ENCODE measurements at places on chromosomes 16 and 17.

GRCh38 chr16:57742543-57742942 is 7.0 kb downstream of the KATNB1 start:
- DNase-seq, result no peak

DNA sequence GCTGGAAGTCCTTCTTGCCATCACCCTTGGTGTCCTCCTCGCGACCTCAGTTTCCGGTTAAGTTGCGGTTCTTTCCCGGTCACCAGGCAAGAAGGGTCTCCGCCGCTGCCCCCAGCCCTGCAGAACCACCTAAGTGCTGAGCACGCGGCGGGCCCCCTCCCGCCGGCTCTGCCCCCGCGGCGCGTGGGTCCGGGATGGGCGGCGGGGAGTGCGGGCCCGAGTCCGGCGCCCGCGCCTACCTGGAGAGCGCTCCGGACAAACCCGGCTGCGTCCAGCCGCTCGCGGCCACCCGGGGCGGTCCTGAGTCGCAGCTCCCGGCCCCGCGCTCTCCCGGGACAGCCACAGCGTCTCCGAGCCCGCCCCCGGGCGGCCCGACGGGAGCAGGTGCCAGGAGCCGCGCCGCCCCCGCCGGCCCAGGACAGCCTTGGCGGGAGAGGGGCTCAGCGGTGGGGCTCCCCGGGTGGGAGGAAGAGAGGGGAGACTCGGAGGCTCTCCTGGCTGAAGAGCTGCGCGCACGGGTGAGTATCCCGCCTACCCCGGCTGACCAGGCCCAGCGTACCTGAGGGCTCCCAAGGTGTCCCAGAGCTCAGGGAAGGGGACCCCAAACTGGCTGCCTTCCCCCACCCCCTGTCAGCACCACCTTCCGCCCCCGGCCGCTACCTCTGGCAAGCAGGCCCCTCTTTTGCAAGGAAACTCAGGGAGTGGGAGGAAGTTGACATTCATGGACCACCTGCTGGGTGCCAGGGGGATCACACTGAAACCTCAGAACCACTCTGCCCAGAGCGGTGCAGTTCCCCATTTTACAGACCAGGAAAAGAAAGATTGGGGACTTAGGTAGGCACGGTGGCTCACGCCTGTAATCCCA is 22.2 kb upstream of the C17orf113 start:
- DNase-seq, result peak; percentile 57

GRCh38 chr16:24729951-24730815 is 732 bp downstream of the TNRC6A start:
- DNase-seq, result peak; percentile 53

DNA sequence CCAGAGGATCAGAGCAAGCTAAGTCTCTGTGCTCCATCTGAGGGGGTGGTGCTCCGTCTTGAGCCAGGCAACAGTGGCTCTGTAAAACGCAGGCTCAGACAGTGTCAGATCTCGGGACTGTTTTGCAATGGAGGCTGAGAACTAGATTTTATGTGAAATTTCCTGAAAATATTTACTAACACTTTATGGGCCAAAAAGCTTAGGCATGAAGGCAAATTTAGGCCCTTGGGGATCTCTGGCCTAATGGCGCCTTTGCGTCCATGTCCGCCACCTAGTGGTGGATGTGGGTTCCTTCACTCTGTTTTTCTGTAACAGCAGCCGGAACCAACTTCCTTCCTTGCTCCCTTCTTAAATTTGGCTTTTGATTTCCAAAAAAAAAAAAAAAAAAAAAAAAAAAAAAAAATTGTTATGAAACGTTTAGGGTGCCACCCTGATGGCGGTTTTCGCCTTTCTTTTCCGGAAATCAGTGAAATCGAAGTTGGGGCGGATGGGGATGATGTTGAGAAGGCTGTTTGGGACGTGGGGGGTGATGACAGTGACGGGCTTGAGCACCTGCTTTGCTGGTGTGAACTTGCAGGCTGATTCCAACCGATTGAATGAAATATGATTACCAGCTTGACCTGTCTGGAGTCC is 14.0 kb upstream of the ELAC2 start:
- peak; percentile 82 for DNase-seq

GRCh38 chr17:66533572-66533971 is 231.2 kb downstream of the PRKCA start:
- DNase-seq, result no peak

DNA sequence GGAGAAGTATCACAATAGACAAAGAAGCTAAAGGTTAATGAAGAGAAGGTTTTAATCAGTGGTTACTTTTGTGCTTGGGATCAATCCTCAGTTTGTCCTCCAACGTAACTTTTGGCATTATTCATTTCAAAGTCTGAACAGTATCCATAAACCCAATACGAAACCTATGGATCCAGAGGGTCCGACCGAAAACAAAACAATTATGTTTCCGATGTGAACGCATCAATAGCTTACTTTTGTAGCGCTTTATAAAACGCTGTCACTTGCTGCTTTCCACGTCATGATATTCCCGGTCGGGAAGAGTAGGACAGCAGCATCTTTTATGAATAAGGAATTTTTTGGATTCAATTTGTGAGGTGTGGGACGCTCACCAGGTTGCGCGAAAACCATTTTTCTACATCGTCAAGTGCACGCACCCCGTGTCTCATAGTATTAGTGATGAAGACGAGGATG is 383.8 kb downstream of the ZFHX3 start:
- DNase-seq, result no peak

- no peak for DNase-seq
These were observed 135.0 kb downstream of the GSG1L start for GRCh38 chr16:27928542-27928941.

- no peak for DNase-seq
These were observed 191.2 kb upstream of the KIF2B start for GRCh38 chr17:53631486-53631885.

- DNase-seq, result no peak
These were observed 32.9 kb upstream of the TOB1 start for GRCh38 chr17:50899005-50899460.

DNA sequence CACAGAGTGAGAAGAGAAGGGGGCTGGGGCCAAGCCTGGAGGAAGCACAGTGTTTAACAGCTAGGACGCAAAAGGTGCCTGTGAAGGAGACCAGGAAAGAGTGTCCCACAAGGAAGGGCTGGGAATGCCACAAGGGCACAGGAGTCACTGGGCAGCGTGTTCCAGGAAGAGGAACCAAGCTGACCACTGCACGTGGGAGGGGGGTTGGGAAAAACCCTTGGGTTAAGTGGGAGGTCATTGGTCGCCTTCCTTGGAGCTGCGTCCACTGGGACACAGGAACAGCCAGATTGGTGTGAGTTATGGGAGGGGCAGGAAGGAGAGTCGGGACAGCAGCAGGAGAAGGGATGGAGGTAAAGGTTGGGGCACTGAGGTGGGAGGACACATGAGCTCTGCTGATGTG is 12.9 kb downstream of the TTYH2 start:
- DNase-seq, result no peak

- peak; percentile 68 for DNase-seq
These were observed 981 bp downstream of the KCNH4 start for GRCh38 chr17:42179911-42180410.

DNA sequence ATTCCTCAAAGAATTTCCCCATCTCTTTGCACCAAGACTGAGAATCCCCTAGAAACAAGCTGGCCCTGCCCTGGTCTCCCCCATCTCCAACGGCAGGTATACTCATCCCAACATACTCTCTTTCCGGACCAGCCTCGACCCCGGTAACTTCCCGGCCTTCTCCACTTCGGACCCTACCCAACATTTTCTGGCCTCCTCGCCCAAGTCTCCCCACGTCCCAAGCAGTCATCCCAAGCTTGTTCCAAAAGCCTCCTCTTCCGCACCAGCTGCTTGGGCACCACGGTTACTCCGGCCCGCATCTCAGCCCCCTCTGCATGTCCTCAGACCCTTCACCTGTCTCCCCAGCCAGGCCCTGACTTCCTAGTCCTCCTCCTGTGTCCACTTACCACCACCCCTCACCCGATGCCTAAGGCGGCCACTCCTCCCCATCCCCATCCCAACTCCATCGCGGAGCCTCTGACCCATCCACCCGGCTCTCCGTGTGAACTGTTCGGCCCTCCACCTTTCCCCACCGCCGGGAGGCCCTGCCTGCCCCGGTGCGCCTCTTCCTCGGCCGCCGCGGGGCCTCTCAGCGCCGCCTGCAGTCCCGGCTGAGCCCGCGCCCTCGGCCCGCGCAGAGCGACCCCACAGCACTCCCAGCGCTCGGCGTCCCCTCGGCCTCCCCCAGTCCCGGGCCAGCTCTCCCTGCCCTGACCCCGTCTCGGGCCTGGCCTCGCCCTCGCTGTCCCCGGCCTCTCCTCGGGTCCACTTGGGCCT is 994 bp downstream of the PITPNA start:
- peak; percentile 63 for DNase-seq

- DNase-seq, result no peak
These were observed 7.0 kb downstream of the PDF start for GRCh38 chr16:69323415-69323814.

DNA sequence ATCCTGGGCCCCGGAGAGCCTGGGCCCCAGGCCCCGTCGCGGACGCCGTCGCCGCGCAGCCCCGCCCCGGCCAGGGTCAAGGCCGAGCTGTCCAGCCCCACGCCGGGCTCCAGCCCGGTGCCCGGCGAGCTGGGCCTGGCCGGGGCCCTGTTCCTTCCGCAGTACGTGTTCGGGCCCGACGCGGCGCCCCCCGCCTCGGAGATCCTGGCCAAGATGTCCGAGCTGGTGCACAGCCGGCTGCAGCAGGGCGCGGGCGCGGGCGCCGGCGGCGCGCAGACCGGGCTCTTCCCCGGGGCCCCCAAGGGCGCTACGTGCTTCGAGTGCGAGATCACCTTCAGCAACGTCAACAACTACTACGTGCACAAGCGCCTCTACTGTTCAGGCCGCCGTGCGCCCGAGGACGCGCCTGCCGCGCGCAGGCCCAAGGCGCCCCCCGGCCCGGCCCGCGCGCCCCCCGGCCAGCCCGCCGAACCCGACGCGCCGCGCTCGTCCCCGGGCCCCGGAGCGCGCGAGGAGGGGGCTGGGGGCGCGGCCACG is 36.8 kb upstream of the ZC3H18 start:
- DNase-seq, result no peak

DNA sequence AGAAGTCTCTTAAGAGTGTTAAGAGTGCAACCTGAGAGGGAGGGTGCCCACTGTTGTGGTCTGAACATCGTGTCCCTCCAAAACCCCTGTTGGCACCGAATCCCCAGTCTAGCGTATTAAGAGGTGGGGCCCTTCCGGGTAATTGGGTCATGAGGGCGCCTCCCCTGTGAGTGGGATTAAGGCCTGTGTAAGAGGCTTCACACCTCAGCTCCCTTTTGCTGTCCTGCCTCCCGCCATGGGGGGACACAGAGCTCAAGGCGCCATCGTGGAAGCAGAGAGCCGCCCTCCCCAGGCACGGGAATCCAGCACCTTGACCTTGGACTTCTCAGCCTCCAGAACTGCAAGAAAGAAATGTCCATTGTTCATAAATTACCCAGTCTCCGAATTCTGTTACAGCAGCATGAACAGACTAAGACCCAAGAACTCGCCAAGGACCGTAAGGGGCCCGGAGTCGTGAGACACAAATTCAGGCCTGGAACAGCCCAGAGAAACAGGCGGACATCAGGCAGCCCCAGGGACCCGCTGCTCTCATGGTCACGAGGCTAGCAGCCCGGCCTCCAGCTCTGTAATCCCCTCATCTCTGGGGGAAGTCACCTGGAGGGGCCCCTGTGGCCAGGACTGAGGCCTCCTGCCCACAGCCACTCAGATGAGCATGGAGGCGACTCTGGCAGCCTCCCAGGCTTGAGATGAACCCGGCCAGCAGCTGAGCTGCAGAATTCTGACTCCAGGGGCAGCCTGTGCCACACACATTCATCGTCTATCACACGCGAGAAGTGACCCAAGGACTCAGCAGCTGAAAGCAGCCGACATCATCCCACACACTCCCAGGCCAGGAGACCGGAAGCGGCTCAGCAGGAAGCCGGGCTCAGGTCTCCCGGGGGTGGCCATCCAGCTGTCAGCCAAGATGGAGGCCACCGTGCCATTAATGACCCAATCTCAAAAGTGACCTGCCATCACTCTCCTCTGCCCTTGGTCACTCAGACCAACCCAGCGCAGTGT is 12.8 kb upstream of the CHMP6 start:
- no peak for DNase-seq

DNA sequence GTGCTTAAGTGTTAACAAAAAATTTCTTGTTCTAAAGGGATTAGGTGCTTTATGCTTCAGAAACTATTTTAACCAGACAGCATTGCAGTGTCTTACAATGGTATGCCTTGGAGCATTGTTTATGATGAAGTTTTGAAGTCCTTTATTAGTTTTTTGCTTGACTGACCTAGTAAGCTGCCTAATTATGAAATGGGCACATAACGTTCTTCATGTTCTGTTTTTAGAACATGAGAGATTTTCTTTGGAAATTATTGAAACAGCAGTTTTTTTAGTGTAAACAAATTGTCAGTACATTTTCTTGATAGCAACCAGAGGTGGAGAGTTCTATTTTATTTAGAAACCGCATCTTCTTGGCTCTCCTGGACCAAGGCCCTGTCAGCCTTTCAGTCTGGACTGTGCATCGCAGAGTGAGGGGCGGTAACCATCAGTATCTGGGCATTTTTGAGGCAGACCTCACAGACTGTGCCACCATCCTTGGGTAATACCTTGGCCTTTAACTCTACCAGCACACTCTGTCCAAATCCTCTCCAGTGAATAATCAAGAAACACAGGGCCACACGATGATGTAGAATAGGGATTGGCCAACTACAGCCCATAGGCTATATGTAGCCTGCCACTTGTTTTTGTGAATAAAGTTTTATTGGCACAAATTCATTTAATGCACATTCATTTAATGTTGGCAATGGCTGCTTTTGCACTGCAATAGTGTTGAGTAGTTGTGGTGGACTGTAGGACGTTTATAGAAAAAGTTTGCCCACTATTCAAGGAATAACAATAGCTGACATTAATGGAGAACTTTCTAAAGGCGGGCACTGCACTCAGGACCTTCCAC is 81.1 kb downstream of the VPS35L start:
- no peak for DNase-seq

DNA sequence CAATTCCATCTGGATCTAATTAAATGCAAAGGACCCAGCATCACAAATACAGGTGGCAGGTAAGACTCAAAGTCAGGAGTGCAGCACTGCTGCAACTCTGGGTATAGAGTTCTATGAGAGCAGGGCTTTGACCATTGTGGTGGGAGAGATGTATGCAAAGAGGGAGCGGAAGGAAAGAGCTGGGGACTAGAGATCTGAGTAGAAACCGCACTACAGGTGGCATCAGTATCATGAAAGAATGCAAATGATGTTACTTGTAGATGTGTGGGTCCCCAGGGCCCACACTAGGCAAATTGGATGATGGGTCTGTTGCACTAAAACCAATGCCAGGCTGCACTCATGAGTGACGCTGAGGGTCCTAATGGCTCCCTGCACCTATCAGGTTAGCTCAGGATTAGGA is 287.1 kb upstream of the ASIC2 start:
- DNase-seq, result no peak

- DNase-seq, result no peak
These were observed 31.2 kb upstream of the NLRP1 start for GRCh38 chr17:5615476-5615875.
